PC-9 (cell line): ENCODE measurements at places on chromosomes 4 and X.

- DNase-seq, result no peak
Observed at GRCh38 chr4:81352446-81352835, 119.3 kb downstream of the RASGEF1B start.

DNA sequence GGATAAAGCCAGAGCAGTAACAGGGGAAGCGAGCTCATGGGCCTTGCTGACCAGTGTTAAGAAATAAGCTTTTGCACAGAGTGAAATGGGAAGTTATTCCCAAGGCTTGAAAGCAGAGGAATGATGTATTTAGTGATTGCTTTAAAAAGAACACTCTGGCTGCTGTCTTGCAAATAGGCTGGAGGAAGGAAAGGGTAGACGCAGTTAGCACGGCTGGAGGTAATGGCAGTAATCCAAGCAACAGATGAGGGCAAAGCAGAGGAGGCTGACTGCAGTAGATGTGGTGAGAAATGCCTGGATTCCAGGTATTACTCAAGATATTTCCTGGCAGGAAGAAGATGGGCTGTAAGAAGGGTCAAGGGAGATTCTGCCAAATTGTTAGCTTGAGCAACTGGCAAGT, 1342.3 kb upstream of the AGA start:
- DNase-seq, result no peak

DNA sequence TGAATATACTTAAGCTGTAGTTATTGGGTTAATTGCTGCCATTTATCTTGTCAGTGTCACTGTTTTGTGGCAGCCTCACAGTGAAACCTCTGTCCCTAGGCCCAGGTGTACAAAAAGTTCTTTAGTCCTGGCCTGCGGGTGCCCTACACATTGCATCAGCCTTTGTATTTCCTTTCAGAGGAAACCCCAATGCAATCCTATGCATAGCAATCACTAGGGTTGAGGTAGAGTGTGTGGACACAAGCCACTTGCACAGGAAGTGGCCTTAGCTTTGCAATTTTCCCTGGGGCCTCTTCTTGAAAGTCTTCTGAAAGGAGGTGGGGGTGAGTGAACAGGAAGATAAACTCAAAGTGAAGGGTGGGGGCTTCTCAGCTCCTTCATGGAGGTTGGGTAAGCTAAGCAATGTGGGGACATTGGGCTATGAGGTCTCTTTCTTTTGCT, 27.8 kb downstream of the VSIG4 start:
- no peak for DNase-seq

DNA sequence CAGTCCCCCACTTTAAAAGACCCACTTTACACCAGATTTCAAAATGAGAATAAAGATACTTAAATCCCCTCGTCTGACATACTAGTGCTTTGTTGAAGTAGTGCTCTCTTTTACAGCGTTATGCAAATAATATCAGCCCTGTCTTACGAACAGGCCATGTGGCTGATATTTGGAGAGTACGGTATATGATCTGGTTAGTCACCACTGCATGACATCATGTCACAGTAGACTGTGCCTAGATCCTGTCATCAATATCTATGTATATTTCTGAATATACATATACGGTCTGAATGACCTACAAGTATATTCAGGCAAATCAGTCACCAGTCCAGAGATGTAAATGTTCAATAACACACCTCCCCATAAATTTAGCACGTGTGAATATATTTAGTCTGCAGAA, 25.4 kb upstream of the XAGE1B start:
- no peak for DNase-seq

- DNase-seq, result no peak
Observed at GRCh38 chrX:72358313-72358712, 52.6 kb upstream of the CITED1 start.

DNA sequence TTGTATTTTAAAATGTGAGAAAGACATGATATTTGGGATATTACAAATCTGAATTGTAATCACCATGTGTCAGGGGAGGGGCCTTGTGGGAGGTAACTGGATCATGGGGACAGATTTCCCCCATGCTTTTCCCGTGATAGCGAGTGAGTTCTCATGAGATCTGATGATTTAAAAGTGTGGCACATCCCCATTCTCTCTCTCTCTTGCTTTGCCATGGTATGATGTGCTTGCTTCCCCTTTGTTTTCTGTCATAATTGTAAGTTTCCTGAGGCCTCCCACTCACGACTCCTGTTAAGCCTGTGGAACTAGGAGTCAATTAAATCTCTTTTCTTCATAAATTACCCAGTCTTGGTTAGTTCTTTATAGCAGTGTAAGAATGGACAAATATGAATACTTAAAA, 39.0 kb downstream of the CCDC158 start:
- DNase-seq, result no peak

DNA sequence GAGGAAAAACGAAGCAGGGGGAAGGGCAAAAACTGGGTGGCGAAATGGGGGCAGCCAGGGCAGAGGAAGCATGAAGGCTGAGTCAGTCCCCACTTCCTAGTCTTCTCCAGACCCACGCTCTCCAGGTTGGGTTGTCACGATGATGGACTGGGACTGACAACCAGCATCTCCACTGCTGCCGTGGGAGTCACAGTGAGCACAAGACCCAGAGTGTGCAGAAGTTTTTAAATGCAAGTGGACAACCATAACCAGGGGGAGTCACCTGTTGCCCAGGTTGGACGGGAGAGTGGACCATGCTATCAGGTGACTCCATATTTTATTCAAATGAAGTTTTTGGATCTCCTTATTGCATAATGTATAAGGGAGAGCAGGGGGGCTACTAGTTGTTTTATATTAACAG, 511.4 kb upstream of the ZFP42 start:
- DNase-seq, result no peak

DNA sequence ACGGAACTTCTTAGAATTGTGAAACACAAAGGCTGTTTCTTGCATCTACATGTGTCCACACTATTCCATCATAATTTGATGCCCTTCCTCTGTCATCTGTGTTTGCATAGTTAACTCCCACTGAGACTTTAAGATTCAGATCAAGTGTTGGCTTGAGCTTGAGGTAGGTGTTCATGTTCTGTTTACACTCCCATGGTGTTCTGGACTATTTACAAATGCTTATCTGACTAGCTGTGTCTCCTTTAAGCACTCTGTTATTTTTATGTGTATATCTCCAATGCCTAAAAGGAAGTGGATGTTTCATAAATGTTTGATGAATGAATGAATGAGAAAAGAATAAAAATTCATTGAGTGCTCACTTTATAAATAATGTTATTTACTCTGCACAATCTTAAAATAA, 622.7 kb downstream of the RAB28 start:
- DNase-seq, result no peak

GRCh38 chrX:71953946-71954345, 43.3 kb downstream of the NHSL2 start:
- no peak for DNase-seq

DNA sequence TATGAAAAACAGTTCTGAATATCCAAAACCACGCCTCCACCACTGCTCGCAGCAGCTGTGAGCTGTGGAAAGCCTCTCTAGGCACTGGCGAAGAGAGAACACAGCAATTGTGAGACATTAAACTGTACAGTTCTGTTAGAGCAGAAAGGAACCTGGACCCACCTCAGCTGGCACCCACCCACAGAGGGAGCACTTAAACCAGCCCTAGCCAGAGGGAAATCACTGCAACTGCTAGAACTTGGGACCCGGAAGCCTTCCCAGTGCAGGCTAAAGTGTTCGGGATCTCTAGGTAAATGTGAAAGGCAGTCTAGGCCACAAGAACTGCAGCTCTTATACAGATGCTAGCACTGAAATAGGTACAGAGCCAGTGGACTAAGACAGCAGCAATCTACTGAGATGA, 308.8 kb downstream of the PRR32 start:
- DNase-seq, result no peak

GRCh38 chrX:16633754-16634153, 16.2 kb upstream of the S100G start:
- no peak for DNase-seq

DNA sequence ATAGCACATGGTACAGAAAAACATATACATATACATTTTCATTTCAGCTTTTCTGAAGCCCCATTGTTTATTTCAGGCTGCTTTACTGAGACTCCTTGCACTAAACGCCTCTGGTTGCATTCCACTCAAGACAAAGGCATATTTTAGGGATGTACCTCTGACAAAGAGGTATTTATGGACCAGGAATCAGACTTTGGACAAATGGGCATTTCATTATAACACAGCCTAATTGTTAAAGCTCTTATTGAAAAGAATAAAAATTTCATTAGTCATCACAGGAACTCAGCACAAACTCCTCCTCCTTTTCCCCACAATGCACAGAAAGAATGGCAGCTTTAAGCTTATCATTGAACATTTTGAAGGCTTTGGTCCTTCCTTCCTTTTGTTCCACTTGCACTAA, 62.9 kb upstream of the UGT8 start:
- DNase-seq, result no peak

DNA sequence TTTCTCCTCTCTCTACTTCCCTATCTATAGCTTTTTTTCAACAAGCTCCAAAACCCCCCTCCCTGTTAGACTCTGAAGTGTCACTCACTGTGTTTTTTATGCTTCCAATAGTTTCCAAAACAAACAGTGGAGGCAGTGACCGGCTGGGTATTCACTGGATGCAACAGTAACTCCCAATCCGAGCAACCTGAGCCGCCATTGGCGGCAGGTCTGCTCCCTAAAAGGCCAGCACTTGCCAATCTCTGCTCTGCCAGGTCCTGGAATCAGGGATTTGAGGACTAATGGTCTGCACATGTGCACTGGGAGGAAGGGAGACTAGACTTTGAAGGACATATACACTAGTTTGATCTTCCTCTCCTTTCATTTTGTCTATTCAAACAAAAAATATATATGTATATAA, 7.1 kb downstream of the TBX22 start:
- DNase-seq, result no peak

DNA sequence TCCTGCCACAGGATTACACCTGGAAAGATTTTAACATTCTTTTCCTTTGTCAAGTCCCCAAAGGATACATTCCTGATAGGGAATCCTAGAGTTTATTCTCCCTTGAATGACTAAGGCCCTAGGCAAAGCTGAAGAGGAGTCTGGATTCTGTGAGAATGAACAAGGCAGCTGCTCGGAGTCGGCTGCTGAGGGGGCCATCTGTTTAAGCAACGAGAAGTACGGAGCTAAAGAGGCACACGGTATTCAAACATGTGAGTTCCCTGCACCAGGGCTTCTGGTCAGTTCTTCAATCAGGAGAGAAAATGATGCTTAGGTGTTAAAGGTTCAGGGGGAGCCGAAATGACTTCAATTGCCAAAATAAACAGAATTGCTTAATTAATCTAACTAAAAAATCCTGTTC, 97.6 kb downstream of the MGST2 start:
- DNase-seq, result no peak

- DNase-seq, result no peak
Observed at GRCh38 chr4:184988611-184989010, 29.7 kb upstream of the HELT start.

DNA sequence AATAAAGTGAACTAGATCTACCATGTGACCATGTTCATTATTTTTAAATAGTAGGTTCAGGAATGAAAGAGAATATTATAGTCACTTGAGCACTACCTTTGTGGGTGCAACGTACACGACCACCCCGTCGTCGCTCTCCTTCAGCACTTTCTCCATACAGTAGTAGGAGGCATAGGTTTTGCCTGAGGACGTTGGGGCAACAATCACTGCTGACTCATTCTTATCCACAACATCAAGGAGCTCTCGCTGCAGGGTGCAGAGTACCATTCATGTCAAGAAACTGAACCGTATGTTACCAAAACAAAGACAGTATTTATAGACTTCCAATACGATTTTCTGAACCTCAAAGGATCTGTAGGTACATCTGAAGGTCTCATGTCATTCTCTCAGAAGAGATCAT, 44.7 kb downstream of the DDX60 start:
- no peak for DNase-seq

DNA sequence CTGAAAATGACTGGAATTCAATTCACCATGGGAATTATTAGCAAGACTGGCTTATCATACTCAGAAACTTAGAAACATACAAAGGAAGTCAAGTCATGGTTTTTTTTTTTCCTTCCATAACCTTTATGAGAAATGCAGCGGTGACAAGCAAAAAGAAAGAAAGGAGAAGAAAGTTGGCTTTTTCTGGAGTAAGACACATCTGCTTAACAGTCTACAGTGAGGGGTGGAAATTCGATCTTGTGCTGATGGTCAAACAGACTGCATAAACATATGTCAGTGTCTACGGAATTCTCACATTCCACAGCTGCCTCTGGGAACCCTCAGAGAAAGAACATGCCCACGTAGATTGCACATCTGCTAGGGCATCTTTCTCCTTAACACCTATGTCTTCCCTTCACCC, 54.6 kb downstream of the PROM1 start:
- DNase-seq, result no peak

GRCh38 chrX:117969328-117969727, 147.3 kb downstream of the KLHL13 start:
- DNase-seq, result no peak

DNA sequence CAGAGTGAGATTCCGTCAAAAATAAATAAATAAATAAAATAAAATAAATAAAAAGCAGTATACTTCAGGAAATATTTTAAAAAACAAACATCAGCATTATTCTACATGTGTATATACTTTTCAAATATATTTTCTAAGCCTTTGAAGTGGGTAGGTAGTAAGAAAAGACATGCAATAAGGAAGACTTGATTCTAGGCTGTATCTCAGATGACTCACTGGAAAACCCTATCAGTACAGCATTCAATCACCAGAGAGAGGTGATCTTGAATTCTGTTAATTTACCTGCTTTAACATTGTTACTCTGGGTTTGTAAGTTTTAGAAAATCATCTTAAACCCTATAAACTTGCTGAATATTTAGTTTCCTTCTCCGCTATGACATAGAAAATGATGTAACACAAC, 106.6 kb upstream of the NAP1L5 start:
- DNase-seq, result no peak

- DNase-seq, result peak; percentile 83
Observed at GRCh38 chr4:1248245-1249147, at the start of gene CTBP1. Gene CTBP1 (minus strand): TSS chr4:1249130. CDS start chr4:1241331, 7,799 bp downstream.

GRCh38 chrX:9656277-9656676, 109.4 kb downstream of the GPR143 start:
- DNase-seq, result no peak

DNA sequence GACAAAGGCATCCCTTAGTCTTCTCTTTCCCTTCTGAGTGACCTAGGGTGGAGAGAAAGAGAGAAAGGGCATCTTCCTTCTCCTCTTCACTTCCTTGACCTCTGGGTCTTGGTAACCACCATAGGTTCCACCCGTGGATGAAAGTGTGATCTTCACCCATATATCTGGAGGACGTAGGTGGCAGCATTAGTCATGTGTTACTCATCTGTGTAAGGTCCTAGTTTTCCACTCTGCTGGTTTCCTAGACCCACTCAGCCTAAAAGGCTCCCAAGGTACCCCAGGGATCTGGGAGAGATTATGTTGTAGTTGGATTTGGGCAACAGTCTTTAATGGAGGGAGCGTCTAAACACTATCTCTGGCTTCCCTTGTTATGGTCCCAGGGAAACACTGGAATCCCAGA, 45.5 kb upstream of the RAB9B start:
- no peak for DNase-seq
